ENCODE measurements at places on chromosomes 16 and 17. TPM values are rescaled to one million over a fixed set of nuclear protein-coding genes. Genes with fewer than 3 reads are reported as not detected.

The MAZ gene
- 231 TPM for polyA plus RNA-seq

The SRL gene
- 0.03 TPM for polyA plus RNA-seq

DNA sequence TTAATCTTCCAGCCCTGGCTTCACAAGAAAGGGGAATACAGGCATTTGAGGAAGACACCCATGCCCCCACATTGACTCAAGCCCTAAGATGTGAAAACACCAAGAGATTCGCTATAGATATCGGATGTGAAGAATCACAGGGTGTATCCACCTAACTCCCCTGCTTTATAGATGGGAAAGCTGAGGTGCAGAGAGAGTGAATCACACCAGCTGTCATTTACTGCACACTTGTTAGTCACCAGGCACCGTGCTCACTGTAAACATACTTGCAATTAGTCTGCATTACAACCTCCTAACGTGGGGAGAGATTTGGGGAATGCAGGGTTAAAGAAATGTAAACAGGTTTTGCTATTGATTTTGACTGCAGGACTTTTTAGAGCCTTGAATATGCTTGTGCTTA is 325.5 kb downstream of the C16orf95 start:
- DNase-seq = no peak

The TPPP3 gene
- polyA plus RNA-seq = 10.9 TPM

- DNase-seq = no peak
Measured at GRCh38 chr17:11430751-11431150, 167.5 kb upstream of the DNAH9 start.

GRCh38 chr16:71258372-71258771 is 27.9 kb upstream of the HYDIN start:
- DNase-seq = no peak

GRCh38 chr17:1591474-1592090 is 29.0 kb upstream of the PITPNA start:
- no peak for DNase-seq

The SOCS1 gene
- 0.56 TPM for polyA plus RNA-seq

DNA sequence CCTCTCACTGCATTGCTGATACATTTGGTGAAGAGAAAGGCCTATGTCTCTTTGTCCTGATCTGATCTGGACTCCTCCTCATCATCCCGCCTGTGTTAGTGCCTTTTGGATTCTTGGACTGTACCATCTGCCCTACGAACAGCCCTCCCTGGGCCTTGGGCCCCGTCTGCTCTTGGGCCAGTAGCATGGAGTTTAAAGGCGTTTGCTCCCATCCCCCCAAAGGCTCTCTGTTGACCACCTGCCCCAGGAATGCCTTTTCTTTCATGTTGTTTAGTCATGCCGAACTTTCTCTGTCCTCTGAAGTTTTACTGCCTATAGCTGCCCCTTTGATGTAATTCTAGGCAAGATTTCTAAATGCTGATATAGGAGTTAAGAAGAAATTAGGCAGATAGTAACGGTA is 30.9 kb upstream of the MEAK7 start:
- no peak for DNase-seq

DNA sequence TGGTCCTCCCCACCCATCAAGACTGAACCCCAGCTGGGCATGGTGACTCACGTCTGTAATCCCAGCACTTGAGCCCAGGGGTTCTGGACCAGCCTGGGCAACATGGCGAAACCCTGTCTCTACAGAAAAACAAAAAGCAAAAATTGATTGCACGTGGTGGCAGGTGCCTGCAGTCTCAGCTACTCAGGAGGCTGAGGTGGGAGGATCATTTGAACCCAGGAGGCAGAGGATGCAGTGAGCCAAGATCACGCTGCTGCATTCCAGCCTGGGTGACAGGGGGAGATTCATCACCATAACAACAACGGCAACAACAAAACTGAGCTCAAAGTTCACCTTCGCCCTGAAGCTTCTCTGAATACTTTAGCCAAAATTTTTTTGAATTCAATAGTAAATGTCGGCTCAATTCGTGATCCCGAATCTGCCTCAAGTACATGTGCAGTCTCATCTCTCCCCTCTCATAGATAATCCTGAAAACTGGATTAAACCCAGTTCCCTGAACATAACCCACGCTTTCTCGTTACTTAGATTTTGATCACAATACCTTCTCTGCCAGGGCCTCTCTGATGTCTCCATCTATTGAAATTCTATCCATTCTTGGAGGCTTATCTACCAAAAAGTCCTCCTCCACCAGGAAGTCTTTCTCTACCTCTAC is 13.5 kb upstream of the MYH10 start:
- no peak for DNase-seq

GRCh38 chr16:84891149-84891795 is 71.5 kb downstream of the CRISPLD2 start:
- no peak for DNase-seq

DNA sequence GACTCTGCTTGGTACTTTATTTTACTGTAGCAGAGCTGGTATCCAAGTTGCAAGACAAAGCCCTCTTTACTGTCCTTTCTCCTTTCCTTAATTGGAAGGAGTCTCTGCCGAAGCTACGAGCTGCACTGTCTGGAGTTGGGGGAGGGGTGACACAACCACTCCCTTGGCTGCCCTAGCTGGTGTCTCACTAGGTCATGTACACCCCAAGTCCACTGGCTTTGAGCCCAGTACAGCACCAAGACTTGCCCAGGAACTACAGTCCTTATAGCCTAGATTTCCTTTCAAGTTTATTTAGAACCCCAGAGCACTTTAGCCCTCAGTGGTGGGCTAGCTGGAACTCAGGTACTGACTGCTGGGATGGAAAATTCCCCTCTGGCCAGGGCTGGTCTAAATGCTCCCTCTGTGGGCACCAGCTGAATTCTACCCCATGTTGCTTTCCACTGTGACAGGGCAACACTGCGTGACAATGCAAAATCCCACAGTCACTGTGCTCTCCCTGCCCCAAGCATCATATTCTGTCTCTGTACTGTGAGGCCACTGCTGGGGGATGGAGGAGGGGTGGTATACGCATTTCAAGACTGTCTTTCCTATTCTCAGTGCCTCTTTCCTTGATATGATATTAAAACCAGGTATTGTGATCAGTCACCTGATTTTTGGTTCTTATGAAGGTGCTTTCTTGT is 18.4 kb downstream of the EFCAB5 start:
- DNase-seq = no peak

GRCh38 chr17:27423651-27424050 is 32.6 kb upstream of the KSR1 start:
- no peak for DNase-seq

The MYCBPAP gene
- 1.2 TPM for polyA plus RNA-seq

DNA sequence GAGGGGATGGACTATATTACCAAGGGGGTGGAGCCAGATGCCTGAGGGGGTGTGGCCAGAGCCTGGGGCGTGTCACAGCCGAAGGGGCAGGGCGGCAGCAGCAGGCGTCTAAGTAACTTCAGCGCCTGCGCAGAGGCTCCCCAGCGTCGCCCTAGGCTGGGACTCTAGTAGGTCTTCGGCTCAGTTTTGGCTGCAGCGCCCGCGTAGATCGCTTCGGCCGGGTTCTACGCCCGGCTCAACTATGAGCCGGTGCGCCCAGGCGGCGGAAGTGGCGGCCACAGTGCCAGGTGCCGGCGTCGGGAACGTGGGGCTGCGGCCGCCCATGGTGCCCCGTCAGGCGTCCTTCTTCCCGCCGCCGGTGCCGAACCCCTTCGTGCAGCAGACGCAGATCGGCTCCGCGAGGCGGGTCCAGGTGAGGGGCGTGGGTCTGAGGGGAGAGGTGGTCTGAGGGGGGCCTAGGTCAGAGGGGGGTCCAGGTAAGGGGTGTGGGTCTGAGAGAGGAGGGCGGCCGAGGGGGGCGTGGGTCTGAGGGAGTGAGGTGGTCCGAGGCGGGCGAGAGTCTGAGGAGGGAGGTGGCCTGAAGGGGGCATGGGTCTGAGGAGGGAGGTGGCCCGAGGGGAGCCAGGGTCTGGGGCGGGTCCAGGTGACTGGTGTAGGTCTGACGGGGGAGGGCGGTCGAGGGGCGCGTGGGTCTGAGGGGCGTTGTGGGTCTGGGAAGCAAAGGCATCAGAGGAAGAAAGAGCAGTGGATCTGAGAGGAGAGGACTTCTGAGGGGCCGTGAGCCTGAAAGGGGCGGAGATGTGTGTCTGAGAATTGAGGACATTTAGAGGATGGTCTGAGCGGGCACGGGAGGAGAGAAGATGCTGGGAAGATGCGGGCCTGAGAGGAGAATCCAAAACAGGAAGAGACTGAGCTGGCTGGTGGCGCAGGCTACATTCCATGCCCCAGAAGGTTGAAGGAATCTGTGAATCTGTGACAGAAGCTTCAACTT is at the start of gene LPCAT2:
TSS of gene LPCAT2 (plus strand) at position 132 of the 991 bp plus-strand sequence. CDS start at position 242, 110 bp downstream.
- DNase-seq = peak; percentile 79

DNA sequence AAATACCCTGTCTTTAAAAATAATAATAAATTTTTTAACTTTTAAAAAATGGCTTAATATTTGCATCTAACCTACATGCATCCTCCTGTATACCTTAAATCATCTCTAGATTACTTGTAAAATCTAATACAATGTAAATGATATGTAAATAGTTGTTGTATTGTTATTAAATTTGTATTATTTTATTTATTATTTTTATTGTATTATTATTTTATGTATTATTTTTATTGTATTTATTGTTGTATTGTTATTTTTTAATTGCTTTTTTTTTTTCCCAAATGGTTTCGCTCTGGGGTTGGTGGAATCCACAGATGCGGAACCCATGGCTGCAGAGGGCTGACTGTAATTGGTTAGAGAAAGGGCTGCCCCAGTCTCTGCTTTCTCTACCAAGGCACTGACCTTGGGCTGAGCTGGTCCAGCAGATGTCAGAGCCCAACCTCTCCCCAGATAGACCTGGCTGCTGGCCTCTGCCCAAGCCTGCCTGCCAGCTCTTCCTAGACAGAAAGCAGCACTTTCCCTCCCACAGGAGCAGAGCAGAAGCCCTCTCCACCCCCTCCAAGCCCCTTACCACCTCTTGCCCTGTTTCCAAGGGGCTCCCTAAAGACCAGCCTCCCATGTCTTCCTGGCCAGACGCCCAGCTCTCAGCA is 183.8 kb downstream of the GSG1L start:
- no peak for DNase-seq

The CPSF4L gene
- not detected for polyA plus RNA-seq

The CIBAR2 gene
- polyA plus RNA-seq = not detected

GRCh38 chr17:30801671-30802070 is 22.8 kb downstream of the CRLF3 start:
- no peak for DNase-seq

The CCL23 gene
- polyA plus RNA-seq = not detected

The SLC4A1 gene
- polyA plus RNA-seq = not detected

The GPR179 gene
- 0.04 TPM for polyA plus RNA-seq

Data from A549 (cell line).